Mesenteric fat pad (tissue), 1 donor: ENCODE measurements at places on chromosomes 12 and 14.
A peak's percentile ranks its signal among the peaks of the same experiment; 100 is the strongest.

DNA sequence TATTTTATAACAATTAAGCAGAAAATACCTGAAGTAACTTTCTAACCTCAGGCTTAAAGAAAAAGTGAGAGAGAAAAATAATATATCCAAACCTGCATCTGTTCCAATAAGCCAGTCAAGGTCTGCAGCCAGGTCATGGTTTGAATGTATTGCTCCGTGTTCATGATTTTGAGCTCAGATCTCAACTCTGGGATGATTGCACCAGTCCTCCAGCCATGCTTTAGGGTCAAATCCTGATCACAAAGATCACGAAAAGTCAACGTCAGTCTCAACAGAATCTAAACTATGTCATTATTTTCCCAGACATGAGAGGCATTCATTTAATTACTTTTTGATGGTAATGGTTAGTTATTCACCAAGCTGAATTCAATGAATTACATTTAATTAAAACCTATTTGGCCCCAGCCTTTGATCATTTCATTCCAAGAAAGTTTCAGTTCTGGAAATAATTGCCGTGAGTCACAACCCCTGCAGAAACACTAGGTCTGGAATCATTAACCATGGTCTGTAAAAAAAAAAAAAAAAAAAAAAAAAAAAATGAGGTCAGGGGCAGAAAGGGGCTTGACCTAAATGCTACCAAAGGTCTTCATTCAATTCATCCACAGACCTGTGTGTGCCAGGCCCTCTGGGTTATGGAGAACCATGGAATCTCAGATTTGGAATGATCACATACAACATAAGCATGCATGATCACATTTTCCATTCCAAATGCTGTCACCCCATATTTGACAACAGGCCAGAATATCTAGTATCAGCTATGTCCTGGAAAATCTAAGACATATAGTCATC is 55.6 kb downstream of the NT5DC3 start:
- DNase-seq: no peak

GRCh38 chr12:93091886-93092648 is 163.0 kb upstream of the EEA1 start:
- DNase-seq: no peak

- no peak for DNase-seq
These were observed 323.1 kb upstream of the FBXO33 start for GRCh38 chr14:39755269-39755878.

GRCh38 chr12:94873734-94874517 is 129.6 kb downstream of the NDUFA12 start:
- no peak for DNase-seq

- DNase-seq: peak; percentile 57
These were observed 16.6 kb downstream of the CCND2 start for GRCh38 chr12:4289998-4290790.

DNA sequence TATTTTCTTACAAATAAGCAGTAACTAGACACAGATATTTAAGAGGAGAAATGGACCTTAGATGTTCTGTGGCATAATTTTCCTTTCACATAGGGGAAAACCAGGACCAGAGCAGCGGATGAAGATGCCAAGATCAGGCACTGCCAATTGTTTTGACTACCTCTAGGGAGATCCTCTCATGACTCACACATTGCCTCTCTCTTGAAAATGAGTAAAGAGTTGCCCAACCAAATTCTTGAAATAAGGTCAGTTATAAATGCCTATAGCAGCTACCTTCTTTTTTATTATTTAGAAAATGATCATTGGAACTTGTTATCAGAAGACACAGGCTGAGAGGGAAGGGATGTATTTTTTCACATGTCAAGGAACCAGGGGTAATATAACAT is 263.4 kb upstream of the PLEKHG7 start:
- no peak for DNase-seq

- DNase-seq: no peak
These were observed 14.4 kb upstream of the SPSB2 start for GRCh38 chr12:6887460-6887859.

GRCh38 chr12:34016361-34016760 is 5.9 kb upstream of the ALG10 start:
- no peak for DNase-seq

GRCh38 chr14:60183138-60183537 is 17.9 kb upstream of the DHRS7 start:
- no peak for DNase-seq

DNA sequence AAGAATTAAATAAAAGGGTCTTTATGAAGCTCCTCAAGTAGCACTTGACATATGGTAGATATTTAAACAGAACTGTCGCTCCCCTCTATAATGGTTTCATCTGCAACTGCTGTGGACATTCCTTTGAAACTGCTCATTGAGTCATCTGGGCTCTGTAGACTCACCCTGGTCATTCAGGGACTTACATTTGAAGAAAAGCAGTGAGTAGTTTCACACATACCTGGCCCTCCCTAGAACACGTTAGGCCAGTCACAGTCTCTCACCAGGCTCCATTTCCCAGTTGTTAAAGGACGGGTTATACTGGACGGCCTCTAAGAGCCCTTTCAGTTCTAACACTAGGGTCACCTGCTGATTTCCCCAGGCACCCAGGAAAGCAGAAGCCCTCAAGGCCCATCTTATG is 217.0 kb downstream of the BCL11B start:
- peak; percentile 35 for DNase-seq

DNA sequence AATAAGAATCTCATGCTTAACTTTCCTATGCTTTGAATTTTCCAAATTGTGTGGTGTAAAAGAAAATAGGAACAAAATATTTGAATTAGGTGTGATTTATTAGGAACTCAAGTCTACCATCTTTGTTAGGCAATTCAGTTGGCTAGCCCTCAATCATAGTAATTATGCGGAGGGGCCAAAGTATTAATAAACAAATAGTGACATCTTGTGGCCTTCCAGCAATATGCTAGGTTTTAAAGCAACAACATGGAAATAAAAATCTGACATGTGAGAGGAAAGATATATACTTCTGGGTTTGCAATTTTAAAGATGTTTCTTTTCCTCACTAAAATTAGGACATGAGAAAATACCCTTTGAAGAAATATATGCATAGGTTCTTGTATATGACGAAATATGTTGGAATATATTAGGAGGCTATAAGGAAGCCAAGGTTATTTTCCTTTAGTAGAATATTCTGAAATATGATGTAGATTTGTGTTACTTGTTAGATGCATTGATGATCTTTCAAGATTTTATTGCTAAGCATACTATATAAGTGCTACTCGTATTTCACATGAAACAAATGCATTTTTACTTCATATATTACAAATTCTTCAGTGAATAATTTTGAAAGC is 200.4 kb downstream of the PTPRO start:
- DNase-seq: no peak

- no peak for DNase-seq
These were observed 150.6 kb downstream of the BCAT1 start for GRCh38 chr12:24798335-24798734.

GRCh38 chr12:93759512-93760081 is 82.4 kb downstream of the CRADD start:
- DNase-seq: no peak

GRCh38 chr14:74503938-74504335 is 10.4 kb downstream of the ISCA2 start:
- DNase-seq: no peak

DNA sequence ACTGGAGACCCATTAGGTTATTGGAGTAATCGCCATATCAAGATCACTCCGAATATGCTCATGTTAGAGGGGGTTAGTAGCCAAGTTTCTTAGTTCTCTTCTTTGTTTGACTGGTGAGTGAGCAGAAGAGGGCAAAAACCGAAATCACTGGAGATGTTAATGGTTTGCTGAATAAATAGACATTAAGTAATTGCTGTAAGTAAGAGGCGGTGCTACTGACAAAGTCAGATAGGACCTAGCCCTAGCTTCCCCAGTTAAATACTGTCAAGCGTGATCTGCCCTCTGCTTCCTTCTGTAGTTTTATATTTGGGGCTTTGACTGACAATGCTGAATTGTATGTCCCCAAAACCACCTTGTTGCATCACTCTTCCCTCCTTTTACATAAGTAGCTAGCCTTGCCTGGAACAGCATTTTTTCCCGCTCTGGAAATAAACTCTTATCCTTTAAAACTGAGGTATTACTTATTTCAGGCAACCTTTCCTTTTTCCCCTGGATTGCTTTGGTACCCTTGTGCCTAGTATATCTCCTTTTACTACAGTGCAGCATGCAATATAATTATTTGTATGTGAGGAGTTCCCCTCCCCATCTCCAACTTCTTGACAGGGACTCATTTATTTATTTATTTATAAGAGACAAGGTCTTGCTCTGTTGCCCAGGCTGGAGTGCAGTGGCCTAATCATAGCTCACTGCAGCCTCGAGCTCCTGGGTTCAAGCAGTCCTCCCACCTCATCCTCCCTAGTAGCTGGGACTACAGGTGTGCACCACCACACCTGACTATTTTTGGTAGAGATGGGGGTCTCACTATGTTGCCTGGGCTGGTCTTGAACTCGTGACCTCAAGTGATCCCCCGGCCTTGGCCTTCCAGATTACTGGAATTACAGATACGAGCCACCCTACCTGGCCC is 1.4 kb downstream of the SNRPF start:
- DNase-seq: no peak

DNA sequence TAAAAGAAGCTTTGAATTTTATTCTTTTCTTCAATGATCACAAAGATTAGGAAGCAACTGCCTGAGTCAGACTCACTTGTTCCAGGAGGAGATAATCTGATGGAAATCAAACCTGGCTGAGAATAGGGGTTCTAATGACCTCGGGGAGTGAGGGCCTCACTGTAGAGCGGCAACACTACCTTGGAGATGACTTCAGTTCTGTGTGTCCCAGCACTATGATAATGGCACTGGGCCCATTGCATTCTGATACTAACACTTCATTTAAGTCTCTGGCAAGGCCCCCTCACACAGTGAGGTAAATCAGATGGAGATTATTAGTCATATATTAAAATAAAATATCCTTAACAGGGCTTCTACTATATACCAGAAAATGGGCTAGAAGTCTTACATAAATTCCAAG is 233.3 kb upstream of the EGLN3 start:
- no peak for DNase-seq

GRCh38 chr12:33116284-33116683 is 219.7 kb upstream of the PKP2 start:
- no peak for DNase-seq

DNA sequence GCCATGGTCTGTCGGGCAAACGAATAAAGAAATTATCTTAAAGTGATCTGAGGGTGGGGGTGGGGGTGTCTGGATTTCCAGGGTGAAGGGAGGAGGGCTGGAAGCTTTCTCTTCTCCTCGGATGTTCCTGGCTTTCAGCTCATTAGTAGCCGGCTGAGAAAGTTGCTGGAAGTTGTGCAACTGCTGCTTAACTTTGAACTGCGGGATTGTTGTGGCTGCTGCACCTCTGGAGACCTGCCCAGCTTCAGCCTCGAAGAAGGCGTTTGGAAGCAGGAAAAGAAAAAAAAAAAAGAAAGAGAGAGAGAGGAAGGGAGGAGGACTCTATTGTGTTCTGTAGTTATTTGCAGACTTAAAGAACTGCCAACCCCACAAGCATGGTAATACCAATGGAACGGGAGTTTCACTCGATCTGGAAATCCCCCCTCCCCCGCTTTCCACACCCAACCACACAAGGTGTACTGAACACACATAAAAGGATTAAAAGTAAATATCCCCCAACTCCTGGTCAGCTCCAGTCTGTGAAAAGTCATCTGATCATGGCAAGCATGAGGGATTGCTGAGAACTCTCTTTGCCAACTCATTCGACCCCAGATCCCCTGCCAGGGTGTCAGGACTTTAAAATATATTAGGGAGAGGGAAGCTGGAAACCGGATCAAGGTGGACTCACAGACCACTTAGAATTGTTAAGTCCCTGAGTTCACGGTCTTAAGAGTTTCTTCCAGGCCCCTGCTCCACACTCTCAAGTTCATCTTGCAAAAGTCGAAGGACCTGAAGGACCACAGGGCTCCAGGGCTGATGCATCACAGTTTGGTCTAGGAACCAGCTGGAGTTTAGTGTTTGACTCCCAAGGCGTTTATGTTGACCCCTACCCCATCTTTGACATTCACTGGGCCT is at the start of gene RASSF9:
TSS of gene RASSF9 (minus strand) at position 213 of the 894 bp plus-strand sequence. CDS start at position 5, 208 bp downstream.
- DNase-seq: no peak

- DNase-seq: no peak
These were observed 79.8 kb downstream of the MYRFL start for GRCh38 chr12:69904777-69905176.

GRCh38 chr12:101885912-101886561 is 8.7 kb downstream of the DRAM1 start:
- no peak for DNase-seq
